MM.1S (cell line): ENCODE measurements at places on chromosomes 4 and X.

GRCh38 chr4:24126776-24127175 lies 236.9 kb upstream of the PPARGC1A start:
- no peak for DNase-seq

- DNase-seq = no peak
Observed at GRCh38 chr4:120005527-120005926, 61.1 kb downstream of the MAD2L1 start.

GRCh38 chr4:98468709-98469108 lies 189.7 kb downstream of the TSPAN5 start:
- DNase-seq = no peak

DNA sequence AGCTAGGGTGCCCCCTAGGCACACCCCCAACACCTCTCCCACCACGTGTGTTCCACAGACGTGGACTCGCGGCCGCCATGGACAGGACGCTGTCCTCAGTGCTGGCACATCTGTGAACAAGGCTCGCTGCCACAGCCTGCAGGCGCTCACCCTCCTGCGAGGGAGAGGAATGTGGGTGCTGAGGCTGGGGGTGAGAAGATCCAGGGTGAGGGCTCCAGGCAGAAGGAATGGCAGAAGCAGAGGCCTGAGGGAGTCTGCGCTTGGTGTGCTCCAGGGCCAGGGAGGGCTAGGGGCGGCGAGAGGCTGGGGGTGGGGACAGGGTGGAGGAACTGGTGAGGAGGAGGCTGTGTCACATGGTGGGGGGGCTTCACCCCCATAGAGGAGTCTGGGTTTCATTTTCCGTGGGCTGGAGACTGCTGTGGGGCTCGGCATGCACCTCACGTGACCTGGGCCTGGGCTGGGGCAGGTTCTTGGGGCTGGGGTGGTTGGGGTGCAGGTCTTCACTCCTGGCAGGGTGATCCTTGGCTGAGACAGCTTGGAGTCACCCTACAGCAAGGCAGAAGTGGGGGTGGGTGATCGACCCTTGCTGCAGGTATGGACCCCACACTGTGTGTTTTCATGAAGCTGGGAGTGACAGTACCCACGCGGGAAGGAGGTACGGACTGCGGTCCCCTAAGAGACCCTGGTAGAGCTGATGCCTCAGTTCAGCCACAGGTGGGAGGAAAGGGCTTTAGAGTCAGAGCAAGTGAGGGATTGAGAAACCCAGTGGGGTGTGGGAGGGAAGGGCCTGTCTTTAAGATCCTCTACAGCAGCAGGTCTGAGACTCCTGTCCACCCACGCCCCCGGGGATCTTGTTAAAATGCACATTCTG lies 103.7 kb downstream of the PSAPL1 start:
- DNase-seq = no peak

DNA sequence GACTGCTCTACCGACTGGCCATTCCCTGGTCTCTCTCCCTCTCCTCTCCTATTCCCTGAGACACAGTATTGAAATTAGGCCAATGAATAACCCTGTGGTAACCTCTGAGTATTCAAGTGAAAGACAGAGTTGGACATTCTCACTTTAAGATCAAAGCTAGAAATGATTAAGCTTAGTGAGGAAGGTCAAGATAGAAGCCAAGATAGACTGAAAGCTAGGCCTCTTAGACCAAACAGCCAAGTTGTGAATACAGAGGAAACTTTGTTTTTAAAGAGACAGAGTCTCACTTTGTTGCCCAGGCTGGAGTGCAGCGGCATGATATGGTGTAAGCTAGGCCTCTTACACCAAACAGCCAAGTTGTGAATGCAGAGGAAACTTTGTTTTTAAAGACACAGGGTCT lies 64.6 kb downstream of the KDM6A start:
- no peak for DNase-seq

GRCh38 chrX:48787505-48788443 lies 1.4 kb downstream of the GATA1 start:
- DNase-seq = no peak

DNA sequence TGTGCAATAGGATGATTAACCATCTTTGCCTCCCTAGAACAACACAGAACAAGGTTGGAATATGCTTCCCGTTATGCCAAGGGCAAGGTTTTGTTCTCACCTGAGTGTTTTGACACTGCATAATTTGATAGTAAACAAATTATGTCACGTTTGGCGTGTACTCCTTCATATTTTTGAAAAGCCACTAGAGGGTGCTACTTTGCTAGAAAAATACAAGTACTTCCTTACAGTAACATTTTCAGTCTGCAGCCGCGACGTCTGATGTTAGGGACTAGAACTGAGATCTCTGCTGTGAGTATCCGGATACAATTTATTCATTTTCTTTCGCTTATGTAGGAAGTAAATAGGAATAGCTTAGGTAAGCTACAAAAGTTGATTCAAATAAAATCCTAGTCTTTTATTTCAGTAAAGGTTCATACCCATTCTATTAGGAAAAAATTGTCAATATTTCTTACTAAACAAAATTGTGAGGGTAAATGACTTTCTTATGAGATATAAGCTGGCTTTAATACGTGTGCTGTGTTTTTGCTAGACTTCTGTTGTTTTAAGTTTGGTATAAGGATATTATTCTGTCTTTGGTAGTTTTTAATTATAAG lies 181.1 kb upstream of the WDFY3 start:
- peak; percentile 83 for DNase-seq

- DNase-seq = peak; percentile 21
Observed at GRCh38 chr4:121711263-121712000, 14.7 kb upstream of the ANXA5 start.

- DNase-seq = no peak
Observed at GRCh38 chrX:70234355-70234754, at the start of gene AWAT1. Gene AWAT1, plus strand, starts transcription at chrX:70234655. Its CDS starts 41 bp downstream, at chrX:70234696.

- no peak for DNase-seq
Observed at GRCh38 chr4:152009983-152010709, 249.3 kb upstream of the GATB start.

DNA sequence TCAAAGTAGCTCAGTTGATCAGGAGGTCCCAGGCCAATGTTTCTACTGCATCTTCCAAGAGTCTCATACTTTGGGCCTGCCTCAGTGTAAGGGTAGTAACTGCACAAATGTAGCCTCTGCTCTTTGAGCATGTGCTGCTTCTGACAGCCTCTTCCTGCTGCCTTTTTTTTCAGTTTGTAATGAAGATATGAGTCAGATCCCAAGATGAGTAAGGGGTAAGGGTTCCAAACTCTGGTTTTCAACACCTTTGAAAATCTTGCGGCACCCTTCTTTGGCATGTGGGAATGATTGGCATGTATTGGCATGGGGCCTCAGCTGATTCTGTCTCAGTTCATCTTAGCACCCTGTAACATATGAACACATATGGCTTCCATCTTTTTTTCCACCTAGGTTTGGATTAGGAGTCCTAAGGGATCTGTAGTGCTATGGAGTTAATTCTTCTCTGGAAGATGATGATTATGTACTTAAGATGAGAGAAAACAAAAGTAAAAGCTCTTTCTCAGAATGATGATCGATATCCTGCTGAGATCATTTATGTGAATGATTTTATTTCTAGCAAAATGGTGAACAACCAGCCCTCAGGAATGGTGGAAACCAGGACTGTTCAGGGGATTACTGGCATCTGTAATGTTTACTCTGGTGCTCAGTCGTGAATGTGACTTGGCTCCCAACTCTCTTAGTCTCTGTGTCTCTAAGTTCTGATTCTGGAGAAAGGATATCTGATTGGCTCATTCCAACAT lies 118.7 kb upstream of the PRPS2 start:
- no peak for DNase-seq

DNA sequence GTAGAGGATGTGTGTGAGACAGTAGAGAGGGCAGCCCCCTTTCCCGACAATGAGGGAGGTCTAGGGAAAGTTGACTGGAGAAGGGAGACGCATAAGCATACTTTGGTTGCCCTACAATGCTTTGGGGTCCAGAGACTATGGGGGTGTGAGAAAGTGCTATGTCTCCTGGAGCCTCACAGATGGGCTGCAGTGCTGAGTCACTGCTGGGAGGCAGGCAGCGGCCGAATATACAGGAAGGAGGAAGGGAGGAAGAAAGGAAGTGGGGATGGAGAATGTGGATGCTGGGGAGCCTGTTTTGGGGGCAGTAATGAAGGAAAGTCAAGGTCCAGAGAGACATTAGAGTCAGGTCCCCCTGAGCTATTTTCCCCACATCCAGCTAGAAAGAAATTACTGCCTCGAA lies 12.7 kb downstream of the DRP2 start:
- DNase-seq = no peak

GRCh38 chr4:137794764-137795254 lies 262.5 kb upstream of the PCDH18 start:
- DNase-seq = no peak

GRCh38 chrX:48956728-48957414 lies 536 bp downstream of the OTUD5 start:
- DNase-seq = peak; percentile 27

DNA sequence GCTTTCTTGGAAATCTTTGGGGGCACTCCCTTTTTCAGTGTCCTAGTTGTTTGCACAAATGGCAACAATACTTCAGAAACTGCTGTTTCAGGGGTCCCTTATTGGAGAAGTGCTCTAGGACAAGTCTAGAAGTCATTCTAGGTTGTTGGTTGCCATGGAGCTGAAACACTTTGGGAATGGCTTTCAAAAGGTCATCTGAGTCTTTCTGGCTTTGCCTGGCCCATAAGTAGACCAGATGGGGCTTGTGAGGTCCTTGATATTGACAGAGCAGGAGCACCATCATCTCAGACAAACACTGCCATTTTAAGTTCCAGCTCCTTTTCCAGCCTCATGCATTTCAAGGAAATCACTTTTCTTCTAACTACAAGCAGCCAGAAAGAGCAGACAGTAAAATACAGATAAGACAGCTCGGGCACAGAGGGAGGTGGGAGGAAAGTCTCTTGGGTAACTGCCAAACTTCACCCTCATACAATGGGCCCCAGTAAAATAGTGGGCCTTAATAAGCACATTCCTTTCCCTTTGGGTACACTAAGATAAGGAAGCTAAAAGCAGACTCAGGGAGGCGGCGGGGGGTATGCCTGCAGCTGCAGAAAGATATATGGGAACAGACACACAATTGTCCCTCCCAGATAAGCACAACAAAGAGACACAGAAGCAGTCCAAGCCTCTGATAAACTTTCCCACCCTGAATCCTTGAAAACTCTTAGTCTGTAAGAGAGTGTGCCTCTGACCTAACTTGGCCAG lies 8.5 kb upstream of the NXF3 start:
- no peak for DNase-seq

- DNase-seq = peak; percentile 45
Observed at GRCh38 chr4:1290165-1290977, 680 bp downstream of the MAEA start.

DNA sequence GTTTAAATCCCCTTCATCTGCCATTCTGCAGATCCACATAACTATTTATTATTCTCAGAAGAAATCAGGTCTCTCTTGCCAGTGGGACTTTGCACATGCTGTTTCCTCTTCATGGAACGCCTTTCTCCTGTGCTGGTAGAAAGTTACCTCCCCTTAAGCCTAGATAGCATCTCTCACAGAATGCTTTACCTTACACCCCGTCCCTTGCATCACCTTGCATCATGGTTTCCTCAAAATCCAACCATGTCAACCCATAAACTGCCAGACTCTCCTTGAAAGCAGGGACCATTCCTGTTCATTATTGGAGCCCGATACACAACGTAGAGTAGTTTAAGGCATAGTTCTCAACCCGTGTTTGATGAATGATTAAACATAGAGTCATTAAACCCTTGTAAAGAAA lies 396.2 kb upstream of the F9 start:
- no peak for DNase-seq
